ENCODE measurements at places on chromosomes 3 and 15. TPM values are rescaled to one million over a fixed set of nuclear protein-coding genes. Genes with fewer than 3 reads are reported as not detected.
A peak's percentile ranks its signal among the peaks of the same experiment; 100 is the strongest.

CDCP1 gene
- total RNA-seq, result 0.30 TPM

PLSCR2 gene
- total RNA-seq, result not detected

DNA sequence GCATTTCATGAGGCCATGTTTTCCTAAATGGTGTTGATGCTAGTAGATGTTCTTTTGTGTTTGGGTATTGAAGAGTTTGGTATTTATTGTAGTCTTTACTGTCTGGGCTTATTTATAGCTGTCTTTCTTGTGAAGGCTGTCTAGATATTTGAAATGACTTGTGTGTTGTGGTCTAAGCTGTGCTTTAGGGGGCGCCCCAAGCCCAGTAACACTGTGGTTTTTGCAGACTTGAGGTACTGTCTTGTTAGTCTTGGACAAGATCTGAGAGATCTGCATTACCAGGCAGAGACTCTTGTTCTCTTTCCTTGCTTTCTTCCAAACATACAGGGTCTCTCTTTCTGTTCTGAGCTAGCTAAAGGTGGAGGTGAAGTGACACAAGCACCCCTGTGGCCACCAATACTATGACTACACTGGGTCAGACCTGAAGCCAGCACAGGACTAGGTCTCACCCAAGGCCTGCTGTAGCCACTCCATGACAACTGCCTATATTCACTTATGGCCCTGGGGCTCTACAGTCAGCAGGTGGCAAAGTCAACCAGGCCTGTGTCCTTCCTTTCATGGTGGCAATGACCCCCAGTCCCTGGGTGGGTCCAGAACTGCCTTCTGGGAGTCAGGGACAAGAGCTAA lies 152.1 kb upstream of the TBC1D5 start:
- no peaks in the 10 kb centered on the region for H3K27me3 ChIP-seq
- H3K4me3 ChIP-seq, result no peak overlapping the region
- no peak for DNase-seq
- no peak overlapping the region for H3K27ac ChIP-seq
- H3K36me3 ChIP-seq, result no peaks in the 10 kb centered on the region

- peak within 1 kb of the TSS; percentile 42 for H3K4me3 ChIP-seq
- peak within 1 kb of the TSS; percentile 84 for H3K27ac ChIP-seq
- H3K4me1 ChIP-seq, result peaks cover 9% of the 10 kb centered on the region
- H3K36me3 ChIP-seq, result no peaks in the 10 kb centered on the region
- DNase-seq, result peak; percentile 63
- no peaks in the 10 kb centered on the region for H3K27me3 ChIP-seq
Observed at GRCh38 chr3:49813497-49814174, at the start of gene UBA7. Gene UBA7 (minus strand): TSS chr3:49813953. CDS start chr3:49813787, 166 bp downstream.
